Thymus (tissue), 14 donors: ENCODE measurements at places on chromosomes 13 and 19. TPM values are rescaled to one million over a fixed set of nuclear protein-coding genes. Genes with fewer than 3 reads are reported as not detected.

GRCh38 chr13:111948811-111949210 lies 118.1 kb upstream of the SOX1 start:
- no peak for DNase-seq

DNA sequence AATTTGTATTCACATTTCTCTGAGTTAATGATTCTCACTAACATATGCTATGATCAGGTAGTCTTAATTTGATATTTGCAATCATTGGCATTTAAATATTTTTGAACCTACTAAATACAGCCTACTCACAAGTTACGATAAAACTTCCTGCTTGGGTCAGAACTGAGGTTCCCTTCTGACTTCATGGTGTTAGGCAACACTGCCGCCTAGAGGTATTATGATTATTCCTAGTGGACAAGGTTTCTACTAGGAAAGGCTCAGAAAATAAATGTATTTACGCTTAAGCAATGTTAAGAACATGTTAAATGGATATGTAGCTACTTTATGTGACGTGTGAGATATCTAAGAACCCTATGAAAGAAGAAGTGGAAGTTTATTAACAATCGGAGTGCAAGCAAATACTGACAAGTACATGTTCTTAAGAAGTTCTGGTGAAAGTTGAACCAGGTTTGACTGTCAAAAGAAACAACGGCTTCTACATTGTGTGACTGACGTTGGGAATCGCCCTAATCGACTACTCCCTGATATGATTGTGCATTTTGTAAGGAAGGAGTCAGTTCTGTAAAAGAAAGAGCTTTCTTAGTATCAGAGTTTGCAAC lies 1395.8 kb downstream of the SLITRK5 start:
- no peak for DNase-seq

- no peak for DNase-seq
These were observed 74.3 kb upstream of the ZNF43 start for GRCh38 chr19:21910318-21910717.

DNA sequence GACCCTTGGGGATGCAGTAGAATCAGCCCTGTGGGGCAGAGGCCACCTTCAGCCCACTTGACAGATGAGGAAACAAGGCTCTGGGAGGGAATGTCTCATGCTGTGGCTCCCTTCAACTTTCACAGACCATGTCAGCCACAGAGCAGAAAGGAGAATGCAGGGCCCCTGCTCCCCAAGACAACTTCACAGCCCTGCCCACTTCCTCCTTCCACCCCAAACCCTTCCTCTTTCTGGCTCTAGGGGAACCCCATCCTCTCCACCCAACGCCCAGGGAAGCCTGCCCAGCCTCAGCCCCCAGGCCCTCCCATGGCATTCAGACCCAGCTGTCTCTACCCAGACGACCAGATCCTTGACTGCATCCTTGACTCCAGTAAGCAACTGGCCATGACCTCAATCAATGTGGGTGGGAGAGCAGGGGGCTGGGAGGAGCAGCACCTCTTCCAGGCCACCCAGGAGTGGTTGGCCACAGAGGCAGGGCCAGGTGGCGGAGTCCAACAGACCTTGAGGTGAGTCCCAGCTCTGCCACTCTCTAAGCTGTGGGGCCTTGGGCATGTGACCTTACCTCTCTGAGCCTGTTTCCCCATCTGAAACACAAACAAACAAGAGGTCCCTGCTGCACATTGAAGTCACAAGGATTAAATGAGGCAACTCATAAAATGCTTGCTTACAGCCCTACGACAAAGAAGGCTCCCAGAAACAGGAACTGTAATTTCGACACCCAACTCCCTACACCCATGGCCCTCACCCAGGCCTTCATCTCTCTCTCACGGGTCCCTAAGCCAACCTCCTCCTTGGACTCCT lies 15.8 kb downstream of the DEDD2 start:
- DNase-seq: no peak

- no peak for DNase-seq
These were observed 878.5 kb downstream of the UQCRFS1 start for GRCh38 chr19:28334419-28334818.

DNA sequence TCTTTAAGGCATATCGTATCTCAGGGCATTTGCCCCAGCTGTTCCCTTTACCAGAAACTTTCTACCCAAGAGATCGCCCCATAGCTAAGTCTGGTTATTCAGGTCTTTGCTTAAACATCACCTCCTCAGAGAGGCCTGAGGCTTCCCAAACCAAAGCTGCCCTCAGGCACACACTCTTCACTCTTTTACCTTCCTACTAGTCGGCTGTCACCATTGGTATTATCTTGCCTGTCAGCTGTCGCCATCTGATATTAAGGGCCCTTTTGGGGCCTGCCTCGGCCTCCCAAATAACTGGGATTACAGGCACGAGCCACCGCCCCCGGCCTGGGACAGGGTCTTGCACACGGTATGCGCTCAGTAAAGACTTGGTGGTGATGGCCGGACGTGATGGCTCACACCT lies 1.0 kb downstream of the GADD45GIP1 start:
- no peak for DNase-seq

- peak; percentile 41 for DNase-seq
These were observed 6.5 kb upstream of the TIMM50 start for GRCh38 chr19:39474139-39474620.

- no peak for DNase-seq
These were observed 30.9 kb downstream of the RASA3 start for GRCh38 chr13:114101358-114102130.

DNA sequence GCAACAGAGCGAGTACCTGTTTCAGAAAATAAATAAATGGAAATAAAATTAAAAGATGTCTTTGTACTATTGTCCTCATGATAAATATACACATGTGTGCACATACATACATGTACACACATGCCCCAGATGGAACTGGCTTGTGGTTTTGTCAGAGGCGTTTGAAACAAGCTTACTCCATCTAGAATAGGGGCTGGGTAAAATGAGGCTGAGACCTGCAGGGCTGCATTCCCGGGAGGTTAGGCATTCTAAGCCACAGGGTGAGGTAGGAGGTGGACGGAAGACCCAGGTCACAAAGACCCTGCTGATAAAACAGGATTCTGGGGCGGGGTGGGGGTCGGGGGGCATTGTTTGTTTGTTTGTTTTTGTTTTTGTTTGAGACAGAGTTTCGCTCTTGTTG lies 8.1 kb upstream of the SIN3B start:
- DNase-seq: no peak

DNA sequence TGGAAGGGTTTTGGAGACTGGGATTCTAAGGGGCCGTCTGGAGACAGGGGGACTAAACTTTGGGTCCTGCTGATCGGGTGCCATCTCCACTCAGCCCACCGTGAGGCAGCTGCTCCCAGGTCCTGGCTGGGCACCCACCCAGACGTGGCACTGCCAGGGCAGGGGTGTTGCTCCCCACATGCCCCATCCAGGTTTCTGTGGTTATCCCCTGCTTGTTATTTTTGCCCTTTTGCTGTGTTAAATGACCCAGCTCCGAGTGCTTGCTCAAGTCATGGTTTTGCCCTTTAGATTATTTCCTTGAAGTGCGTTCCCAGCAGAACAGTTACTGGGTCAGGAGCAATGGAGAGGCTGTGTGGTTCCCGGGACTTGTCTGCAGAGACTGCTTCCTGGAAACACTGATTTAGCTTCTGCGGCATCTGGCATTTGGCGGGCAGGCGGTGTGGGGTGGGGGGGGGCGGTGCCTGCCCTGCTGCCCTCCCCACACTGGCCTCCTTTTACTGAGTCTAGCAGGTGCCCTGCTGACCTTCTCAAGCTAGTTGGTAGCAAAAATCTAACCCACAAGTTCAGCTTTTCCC lies 1.9 kb downstream of the RAB11B start:
- DNase-seq: no peak

DNA sequence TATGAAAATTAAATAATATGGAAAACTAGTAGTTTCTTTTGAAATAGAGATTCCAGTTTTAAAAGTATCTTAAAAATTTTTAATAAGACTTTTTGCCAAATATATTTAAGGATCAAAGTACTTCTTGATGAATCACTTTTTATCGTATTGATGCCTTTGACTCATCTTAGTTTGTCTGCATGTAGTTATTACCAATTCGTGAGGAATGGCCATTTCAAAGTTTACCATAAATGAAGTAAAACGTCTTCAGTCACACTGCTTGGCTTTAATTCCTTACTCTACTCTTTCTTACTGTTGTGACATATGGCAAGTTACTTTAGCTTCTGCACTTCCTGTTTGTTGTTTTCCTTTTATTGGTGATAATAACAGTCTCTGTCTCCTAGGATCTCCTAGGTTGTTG lies 38.3 kb downstream of the NDFIP2 start:
- no peak for DNase-seq

- no peak for DNase-seq
These were observed 6.7 kb upstream of the ZNF606 start for GRCh38 chr19:58009301-58009665.

GRCh38 chr19:58328999-58329398 lies 2.2 kb downstream of the ZSCAN22 start:
- no peak for DNase-seq

- no peak for DNase-seq
These were observed 20.3 kb upstream of the TUBGCP3 start for GRCh38 chr13:112608212-112608611.

DNA sequence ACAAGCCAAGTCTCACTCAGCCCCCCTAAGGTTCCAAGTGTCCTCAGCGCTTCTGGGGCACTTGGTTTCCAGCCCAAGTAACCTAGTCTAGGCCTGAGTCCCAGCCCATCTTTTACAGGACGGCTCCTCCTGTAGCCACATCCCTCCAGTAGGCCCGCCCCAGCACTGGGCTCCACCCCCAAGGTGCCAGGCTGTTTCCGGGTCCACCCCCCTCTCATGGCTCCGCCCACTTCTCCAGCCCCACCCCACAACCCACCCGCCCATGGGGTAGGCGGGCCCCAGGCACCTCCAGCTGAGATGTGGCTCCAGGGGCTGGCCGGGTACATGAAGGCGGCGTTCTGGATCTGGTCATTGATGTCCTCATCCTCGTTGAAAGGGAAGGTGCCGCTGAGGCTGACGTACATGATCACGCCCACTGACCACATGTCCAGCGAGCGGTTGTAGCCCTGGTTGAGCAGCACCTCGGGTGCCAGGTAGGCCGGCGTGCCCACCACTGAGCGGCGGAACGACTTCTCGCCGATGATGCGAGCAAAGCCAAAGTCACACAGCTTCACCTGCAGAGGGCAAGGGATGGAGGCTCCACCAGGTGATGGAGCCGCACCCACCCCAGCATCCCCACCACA lies 17.2 kb upstream of the DACT3 start:
- no peak for DNase-seq

DNA sequence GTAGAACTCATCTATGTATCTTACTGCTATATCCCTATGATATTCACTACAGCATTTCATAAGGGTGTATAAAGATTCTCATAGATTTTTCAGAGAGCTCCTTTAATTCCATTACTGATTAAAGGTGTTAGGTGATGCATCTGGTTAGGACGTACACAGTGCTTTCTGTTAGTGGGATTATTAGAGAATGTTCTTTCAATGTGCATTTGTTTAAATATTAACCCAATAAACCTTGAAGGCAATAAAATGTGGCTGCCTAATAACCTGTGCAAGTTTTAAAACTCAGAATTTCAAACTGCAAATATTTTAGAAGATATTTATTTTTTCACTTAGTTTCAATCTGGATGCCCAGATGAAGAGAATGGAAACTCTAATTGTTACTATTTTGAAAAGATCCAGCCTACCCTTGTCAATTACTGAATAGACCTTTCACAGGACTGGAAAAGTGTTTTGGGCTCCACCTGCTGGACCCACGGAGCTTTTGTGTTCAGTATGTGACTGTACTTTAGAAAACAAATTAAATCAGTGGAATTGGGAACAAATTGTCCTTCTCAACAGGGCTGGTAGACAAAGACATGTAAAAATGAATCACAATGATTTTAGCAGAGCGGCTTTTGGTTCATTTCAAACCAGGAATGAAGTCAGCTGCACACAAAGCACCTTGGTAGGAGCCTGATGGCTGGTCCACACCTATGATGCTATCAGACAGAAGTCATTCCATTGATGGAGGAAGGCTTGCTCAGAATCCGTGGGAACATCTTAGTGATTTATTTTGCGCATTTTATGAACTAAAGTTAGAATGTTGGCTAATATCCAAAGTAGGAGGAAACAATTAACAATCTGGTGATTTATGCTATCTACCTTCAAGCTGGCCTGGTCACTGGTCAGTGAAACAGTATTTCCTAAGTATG lies 89.4 kb upstream of the RAP2A start:
- DNase-seq: no peak

DNA sequence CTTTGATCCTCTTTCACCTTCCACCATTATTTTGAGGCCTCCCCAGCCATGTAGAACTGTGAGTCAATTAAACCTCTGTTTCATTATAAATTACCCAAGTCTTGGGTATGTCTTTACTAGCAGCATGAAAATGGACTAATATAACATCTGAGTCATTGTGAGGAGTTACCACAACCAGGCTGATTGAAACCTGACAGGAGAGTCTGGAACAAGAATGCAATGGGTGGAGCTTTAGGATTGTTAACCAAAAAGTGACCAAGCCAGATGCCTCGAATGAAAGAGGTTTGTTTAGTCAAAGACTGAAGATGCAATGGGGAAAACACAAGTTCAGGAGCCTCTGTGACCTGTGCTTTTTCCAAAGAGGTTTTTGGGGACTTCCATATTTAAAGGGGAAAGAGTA lies 659.0 kb downstream of the SLITRK6 start:
- no peak for DNase-seq

- no peak for DNase-seq
These were observed 192.2 kb downstream of the PCDH17 start for GRCh38 chr13:57823704-57824103.

GRCh38 chr13:73880365-73880764 lies 253.8 kb downstream of the KLF12 start:
- DNase-seq: no peak

DNA sequence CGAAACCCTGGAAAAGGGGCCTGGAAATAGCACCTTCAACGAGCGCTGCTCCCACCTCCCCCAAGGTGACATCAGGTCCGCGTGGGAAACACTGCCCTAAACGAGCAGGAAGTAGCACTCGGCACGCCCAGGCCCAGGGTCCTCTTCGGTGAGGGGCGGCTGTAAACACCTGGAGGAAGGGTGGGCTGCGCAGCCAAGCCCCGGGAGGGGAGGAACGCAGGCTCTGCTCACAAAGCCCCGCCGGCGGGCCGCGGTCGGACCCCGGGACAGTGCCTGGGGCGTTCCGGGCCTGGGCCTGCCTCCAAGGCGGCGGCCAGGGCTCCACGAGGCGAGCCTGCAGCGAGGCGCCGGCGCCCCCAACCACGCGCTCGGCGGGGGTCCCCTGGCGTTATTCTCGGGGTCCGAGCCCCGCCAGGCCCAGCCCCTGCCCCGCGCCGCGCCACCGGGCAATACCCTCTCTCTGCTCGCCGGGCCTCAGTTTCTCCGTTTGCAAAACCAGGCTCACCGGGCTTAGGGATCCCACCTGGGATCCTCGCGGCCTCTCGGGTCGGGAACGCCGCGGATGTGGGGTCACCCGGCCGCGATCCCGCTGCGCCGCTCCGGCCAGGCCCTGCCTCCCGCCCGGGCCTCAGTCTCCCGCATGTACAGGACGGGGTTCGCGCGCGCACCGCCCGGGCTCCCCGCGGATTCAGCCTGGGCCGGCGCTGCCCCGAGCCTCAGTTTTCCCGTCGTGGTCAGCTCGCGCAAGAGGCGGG lies 630 bp downstream of the RNF126 start:
- peak; percentile 48 for DNase-seq

The DACH1 gene
- 2.7 TPM for polyA plus RNA-seq

The SLC6A16 gene
- 2.5 TPM for polyA plus RNA-seq

The ZNF90 gene
- 3.6 TPM for polyA plus RNA-seq

The TTC9B gene
- polyA plus RNA-seq: 0.11 TPM

The BICRA gene
- polyA plus RNA-seq: 8.1 TPM

The INSR gene
- polyA plus RNA-seq: 5.5 TPM

The TMEM238 gene
- polyA plus RNA-seq: 0.23 TPM

The CCDC194 gene
- 0.55 TPM for polyA plus RNA-seq

The B3GNT3 gene
- 1.0 TPM for polyA plus RNA-seq

The PGLYRP2 gene
- polyA plus RNA-seq: 0.14 TPM

The C3 gene
- 311 TPM for polyA plus RNA-seq
